ENCODE measurements at places on chromosomes 6 and 20.

GRCh38 chr20:10561302-10561701 is 112.5 kb downstream of the JAG1 start:
- DNase-seq: no peak

GRCh38 chr6:119523556-119523955 is 174.0 kb upstream of the MAN1A1 start:
- DNase-seq: no peak

DNA sequence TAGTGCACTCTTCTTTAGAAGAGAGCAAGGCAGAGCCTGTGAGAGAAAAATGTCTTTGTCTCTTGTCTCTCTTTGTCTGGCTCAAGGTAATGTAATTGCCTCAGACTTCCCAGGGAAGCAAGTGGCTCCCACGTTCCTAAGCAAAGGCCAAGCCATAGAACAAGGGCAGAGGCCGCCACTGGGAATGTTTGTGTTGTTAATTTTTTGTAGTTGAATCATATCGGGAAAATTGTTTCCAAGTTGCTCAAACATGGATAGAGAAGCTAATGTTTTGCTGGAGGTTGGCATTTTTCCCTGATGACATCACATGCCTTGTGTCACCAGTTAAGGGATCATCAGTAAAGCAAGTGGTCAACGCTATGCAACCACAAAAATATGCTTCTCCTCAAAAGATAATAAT is 211.5 kb upstream of the FOXA2 start:
- no peak for DNase-seq

GRCh38 chr6:14925025-14925698 is 320.7 kb upstream of the JARID2 start:
- DNase-seq: no peak

DNA sequence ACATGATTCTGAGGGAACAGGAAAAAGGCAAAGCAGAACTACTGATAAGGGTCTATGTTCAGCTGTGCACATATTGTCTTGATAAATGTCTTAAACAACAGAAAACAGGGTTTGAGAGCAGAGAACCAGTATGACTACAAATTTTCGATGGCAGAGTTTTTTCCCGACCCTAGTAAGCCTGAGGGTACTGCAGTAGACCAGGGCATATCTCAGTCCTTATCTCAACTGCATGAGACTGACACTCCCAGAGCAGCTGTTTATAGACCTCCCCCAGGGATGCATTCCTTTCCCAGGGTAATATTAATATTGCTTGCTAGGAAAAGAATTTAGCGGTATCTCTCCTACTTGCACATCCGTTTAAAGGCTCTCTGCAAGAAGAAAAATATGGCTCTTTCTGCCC is 1176.8 kb upstream of the ADGRB3 start:
- DNase-seq: no peak

DNA sequence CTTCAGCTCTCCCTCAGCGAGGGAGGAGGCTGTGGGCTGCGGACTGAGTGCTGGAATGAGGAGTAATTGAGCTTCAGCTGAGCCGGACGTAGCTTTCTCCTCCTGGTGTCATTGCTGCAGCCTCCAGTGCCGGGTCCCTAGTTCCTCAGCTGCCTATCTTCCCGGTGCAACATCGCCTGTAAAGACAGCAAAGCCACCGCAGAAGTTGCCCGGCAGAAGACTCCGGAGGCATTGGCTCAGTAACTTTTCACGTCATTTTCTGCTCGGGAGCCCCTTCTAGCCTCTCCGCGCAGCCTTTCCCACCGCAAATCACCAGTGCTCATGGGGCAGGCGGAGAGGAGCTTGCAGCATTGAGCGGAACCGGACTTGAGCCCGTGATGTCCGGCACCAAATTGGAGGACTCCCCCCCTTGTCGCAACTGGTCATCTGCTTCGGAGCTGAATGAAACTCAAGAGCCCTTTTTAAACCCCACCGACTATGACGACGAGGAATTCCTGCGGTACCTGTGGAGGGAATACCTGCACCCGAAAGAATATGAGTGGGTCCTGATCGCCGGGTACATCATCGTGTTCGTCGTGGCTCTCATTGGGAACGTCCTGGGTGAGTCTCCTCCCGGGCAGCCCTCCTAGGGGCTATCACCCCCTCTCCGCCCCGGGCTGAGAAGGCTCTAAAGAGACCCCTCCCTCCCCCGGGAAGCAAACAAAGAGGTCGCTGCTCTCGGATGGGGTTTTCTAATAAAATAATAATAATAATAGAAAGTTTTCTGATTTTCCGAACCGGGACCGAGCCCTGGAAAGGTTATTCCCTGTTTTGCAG is at the start of gene HCRTR2:
Gene HCRTR2 (plus strand): TSS at position 305 of the 816 bp plus-strand sequence. CDS start 73 bp downstream, at position 378.
- DNase-seq: no peak

GRCh38 chr6:89840538-89840937 is 10.9 kb downstream of the CASP8AP2 start:
- DNase-seq: no peak

GRCh38 chr6:87465051-87465450 is 7.7 kb upstream of the SLC35A1 start:
- no peak for DNase-seq

- no peak for DNase-seq
Measured at GRCh38 chr6:79687759-79688158, 56.6 kb downstream of the SH3BGRL2 start.

Measured in activated CD4-positive, alpha-beta T cell treated with anti-CD3 and anti-CD28 coated beads, Interleukin-2, amount 50 U/mL, for 24 hours (primary cell).